Glomerular endothelial cell (primary cell): ENCODE measurements at places on chromosomes 7 and 10.

GRCh38 chr7:10780400-10780747 is 193.3 kb upstream of the PHF14 start:
- no peak for DNase-seq

DNA sequence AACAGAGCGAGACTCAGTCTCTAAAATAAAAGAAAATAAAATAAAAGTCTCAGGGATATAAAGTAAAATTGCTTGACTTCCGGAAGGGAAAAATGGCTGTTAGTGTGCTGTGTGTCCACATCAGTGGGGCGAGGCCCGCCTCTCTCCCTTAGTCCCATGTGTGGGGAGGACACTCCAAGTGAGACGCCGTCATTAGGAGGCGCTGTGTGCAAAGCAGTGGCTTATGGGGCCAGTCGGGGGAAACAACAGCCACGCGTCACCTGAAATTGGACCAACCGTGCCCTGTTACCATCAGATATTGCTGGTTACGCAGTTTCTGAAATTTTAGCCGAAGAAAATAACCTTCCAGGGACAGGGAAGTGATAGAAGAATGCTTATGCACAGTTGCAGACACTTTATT is 15.8 kb downstream of the SFXN4 start:
- DNase-seq, result no peak

- no peak for DNase-seq
These were observed 390.0 kb upstream of the MKI67 start for GRCh38 chr10:128516180-128516579.

DNA sequence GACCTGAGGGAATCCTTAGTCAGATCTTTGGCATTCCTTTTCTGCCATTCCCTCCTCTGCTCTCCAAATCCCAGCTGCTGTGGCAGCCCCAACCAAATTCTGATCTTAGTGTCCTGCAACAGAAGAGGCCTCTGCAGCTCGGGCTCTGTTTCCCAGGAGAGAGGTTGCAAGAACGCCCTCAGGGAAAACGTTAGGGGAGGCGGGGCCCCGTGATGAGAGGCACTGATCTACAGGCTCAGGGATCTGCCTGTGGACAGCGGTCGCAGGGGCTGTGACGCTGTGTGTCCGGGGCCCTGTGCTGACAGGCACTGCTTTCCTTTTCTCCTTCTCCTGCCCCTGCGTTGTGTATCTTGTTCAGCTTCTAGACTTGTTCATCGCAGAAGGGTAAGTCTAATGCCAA is 57.3 kb upstream of the DPYSL4 start:
- no peak for DNase-seq

GRCh38 chr10:10533437-10533836 is 484.2 kb upstream of the CELF2 start:
- DNase-seq, result no peak

- DNase-seq, result no peak
These were observed 642 bp upstream of the COL13A1 start for GRCh38 chr10:69801094-69801433.
